ENCODE measurements at places on chromosomes 2 and 18.

GRCh38 chr18:58195278-58195765 lies 151.3 kb downstream of the NEDD4L start:
- no peak for DNase-seq

DNA sequence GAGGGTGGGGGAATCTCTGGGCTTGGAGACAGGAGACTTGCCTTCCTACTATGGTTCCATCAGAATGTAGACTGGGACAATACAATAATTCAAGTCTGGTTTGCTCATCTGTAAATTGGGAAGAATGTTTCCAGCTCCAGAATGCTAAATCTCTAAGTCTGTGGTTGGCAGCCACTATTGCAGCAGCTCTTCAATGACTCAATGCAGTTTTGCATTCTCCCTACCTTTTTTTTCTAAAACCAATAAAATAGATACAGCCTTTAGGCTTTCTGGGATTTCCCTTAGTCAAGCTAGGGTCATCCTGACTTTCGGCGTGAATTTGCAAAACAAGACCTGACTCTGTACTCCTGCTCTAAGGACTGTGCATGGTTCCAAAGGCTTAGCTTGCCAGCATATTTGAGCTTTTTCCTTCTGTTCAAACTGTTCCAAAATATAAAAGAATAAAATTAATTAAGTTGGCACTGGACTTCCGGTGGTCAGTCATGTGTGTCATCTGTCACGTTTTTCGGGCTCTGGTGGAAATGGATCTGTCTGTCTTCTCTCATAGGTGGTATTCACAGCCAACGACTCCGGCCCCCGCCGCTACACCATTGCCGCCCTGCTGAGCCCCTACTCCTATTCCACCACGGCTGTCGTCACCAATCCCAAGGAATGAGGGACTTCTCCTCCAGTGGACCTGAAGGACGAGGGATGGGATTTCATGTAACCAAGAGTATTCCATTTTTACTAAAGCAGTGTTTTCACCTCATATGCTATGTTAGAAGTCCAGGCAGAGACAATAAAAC lies 6.5 kb downstream of the TTR start:
- no peak for DNase-seq

DNA sequence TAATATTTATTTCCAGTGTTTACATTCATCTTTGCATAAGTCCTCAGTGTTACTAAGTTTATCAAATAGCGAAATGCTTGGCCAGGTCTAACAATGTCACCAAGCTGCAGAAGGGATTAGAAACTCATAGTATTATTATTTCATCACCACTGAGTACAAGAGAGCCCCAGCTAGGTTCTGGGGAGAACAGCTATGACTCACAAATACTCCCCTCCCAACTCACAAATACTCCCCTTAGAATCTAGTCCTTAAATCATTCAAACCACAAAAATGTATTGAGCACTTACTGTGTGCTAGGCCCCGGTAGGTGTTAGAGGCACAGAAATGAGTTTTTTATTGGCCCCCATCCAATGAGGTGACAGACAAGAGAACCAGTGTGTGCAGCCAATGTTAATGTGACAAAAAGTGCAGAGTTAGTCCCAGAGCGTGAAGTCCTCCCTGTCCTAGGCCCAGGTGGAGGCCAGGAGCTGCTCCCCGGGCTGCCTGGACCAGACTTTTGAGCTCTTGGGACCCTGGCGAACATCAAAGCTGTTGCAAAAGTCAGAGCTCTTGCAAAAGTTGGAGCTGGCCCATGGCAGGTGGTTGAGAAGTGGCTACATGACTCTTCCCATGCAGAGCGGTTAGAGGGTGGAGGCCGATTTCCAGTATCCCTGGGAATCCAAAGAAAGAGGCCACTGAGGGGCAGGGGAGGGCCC lies 9.8 kb downstream of the STEAP3 start:
- DNase-seq, result no peak

DNA sequence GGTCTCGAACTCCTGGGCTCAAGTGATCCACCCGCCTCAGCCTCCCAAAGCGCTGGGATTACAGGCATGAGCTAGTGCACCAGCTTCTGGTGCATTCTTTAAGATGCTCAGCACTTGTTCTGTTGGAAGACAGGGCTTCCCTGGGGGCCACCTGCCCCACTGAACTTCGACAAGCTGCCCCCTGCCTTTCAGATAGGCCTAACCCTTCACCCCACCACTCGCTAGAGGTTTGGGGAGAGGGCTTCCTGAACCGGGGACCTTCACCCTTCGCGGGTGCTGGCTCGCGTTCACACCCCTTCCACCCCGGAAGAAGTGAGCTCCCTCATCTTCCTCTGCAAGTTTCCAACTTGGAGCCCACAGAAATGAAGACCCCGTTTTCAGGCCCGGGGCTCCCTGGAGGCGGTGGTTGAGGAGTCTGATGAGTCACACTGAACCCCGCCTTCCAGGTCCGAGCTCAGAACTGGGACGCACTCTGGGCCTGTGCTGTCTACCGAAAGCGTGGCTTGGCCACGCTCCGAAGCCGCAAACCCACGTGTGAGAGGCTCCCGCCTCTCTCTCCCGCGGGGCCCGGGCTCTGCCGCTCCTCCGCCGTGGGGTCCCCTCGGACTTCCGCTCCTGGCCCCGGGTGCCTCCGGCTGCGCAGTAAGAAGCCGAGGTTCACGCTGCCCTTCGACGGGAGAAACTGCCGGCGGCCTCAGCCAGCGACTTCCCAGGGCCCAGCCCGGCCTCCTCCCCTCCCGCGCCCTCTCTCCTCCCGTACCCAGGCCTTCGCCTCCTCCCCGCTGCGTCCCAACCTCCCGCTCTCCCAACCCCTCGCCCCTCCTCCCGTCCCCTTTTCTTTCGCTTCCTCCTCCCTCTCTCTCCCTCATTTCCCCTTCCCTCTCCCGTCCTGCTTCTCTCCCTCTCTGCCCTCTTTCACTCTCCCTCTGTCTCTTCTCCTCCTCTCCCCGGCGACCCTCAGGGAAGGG lies 47.5 kb upstream of the SP3 start:
- peak; percentile 22 for DNase-seq

DNA sequence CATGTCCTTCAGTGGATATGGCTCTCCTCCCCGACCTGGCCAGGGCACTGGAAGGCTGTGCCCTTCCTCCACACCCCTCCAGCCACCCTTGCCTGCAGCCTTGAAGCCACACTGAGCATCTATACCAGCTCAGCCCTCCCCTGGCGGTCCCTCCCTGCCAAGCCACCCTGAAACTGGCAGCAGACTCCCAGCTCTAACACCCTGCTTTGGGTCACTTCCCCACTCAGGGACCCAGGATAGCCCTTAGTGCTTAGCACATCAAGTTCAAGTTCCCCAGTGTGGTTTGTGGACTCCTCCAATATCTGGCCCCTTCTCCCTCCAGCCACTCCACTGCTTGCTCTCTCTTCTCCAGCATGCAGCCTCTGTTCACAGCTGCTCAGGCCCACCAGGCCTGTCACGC lies 89.4 kb downstream of the TNS1 start:
- DNase-seq, result no peak

GRCh38 chr2:9101763-9102425 lies 98.4 kb upstream of the MBOAT2 start:
- no peak for DNase-seq

GRCh38 chr2:42764096-42764495 lies at the start of gene OXER1:
Gene OXER1 (minus strand): TSS chr2:42764135. CDS start chr2:42764062, 73 bp downstream.
- DNase-seq, result no peak

DNA sequence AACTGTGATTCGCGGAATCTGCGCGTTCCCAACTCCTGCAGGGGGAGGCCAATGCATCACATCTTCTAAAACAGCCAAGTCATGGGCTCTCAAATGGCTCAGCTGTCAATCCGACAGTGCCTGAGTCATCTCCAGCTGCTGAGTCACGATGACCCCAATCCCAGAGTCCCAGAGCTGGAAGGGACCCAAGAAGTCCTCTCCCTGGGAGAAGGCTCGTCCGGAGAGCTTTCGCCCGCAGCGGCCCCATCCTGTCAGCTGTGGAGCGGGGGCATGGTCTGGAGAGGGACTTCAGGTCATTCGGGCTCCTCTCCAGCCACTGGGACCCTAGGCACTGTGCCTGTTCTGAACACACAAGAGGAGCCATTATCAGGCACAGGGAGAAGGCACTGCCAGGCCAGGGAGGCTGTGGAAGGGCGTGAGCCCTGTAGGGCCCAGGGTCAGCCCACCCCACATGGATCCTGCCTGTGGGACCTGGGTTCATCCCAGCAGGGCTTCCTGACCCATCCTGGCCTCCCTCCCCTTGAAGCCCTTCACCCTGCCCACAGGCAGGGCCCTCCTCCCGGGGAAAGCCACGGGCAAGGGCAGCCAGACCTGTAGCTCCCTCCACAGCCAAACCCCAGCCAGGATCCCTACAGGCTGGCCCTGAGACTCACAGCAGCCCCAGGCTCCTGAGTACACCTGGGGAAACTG lies 47.6 kb upstream of the GPC1 start:
- DNase-seq, result no peak

DNA sequence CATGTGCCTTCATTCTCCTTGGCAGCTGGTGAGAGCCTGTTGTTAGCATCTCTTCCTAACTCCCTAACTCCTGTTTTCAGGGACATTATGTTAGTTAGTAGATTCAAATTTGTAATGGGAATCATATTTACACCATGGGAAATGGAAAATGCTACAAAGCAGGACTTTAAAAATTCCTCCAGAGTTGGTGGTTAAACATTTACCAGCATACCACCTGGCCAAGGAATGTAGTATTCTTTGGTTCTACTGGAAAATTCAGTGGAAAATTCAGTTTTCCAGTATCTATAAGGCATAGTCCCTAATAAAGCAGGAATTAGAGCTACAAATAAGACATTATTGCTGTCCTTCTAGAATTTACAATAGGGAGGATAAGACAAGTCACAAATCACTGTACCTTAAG lies 291.7 kb downstream of the GPD2 start:
- DNase-seq, result no peak

DNA sequence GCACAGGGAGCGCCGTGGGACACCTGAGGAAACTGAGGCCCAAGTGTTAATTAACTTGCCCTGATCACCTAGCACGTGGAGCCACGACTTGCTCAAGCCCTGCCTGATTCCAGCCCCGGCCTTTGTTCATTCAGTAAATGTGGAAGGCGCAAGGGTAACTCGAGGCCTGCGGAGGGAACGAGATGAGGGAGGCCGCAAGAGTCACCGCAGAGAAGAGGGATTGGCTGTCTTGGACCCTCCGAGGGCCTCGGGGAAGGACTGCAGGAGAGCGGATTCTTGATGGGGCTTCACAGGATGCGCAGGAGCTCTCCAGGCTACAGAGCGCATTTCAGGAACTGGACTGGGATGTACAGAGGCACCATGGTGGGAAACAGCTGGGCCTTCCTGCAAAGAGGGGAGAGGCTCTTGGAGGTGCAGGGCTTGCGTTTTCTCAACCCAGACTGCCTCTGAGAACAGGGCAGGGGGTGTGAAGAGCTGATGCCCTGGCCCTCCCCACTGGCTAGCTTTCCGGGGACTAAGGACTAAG lies 511 bp upstream of the ANKMY1 start:
- no peak for DNase-seq

Data from activated gamma-delta T cell treated with Interleukin-2 at 50 U/mL for 16 hours (primary cell).